H1 (cell line): ENCODE measurements at places on chromosomes 3 and 15. TPM values are rescaled to one million over a fixed set of nuclear protein-coding genes. Genes with fewer than 3 reads are reported as not detected.

The SPINT1 gene
- total RNA-seq: 117 TPM in 2 replicates

The PPP1R14D gene
- total RNA-seq: not detected in 2 replicates

The SERPINI2 gene
- total RNA-seq: 0.25 and 0.26 TPM in 2 replicates

The GUCA1C gene
- not detected in 2 replicates for total RNA-seq

The B2M gene
- 71.2 and 78.9 TPM in 2 replicates for total RNA-seq

The MYL3 gene
- not detected in 2 replicates for total RNA-seq
